ENCODE measurements at places on chromosomes 6 and 20.

- DNase-seq: no peak
Measured at GRCh38 chr20:40562031-40562430, 127.0 kb downstream of the MAFB start.

GRCh38 chr6:74557236-74557635, 648.6 kb downstream of the COL12A1 start:
- no peak for DNase-seq

DNA sequence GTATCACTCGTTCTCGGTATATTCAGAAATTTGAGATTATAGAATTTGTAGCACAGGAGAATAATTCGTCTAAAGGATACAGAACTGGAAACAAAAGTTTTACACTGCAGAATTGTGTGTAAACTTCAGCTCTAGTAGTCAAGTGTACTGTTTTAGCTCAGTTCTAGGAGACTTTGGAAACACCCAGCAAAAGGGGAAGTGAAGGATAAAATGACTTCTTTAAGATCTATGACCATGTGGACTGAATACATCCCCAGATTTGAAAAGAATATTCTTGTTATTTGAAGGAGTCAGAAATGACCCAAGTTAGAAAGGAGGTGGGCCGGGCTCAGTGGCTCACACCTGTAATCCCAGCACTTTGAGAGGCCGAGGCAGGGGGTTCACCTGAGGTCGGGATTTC, 174.0 kb upstream of the FOXQ1 start:
- DNase-seq: no peak

- DNase-seq: no peak
Measured at GRCh38 chr20:1255675-1256074, 10.4 kb upstream of the SNPH start.

- DNase-seq: no peak
Measured at GRCh38 chr20:49230021-49230420, 10.8 kb downstream of the DDX27 start.

All from right renal pelvis (tissue), 4 donors.